ENCODE measurements at places on chromosomes 6 and 20.
A peak's percentile ranks its signal among the peaks of the same experiment; 100 is the strongest.

GRCh38 chr6:149211046-149211571 is 106.4 kb upstream of the TAB2 start:
- DNase-seq: no peak

GRCh38 chr6:134152767-134153485 is 100.5 kb upstream of the SLC2A12 start:
- no peak for DNase-seq

DNA sequence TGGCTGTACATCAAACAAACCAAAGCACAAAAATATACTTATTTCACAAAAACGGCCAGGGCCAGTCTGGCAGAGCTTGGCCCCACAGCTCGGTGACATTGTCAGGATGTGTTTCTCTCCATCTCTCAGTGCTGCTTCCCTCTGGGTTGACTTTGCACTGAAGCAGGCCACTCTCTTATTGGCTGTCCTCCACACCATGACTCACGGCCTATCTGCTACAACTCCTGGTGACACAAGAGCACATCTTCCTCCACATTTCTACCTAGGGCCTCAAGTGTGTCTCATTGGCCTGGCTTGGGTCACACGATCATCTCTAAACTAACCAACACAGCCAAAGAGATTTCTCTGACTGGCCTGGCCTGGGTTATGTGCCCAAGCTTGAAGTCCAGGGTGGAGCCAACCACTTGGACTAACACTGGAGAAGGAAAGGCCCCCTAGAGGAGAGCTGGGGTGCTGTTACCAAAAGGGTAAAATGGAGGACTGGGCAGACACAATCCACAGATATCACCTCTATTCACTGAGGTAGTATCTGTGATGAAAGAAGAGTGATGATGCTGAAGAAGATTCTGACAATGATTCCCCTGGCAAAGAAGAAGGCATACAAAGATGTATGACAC is 159.8 kb upstream of the TSHZ2 start:
- DNase-seq: no peak

DNA sequence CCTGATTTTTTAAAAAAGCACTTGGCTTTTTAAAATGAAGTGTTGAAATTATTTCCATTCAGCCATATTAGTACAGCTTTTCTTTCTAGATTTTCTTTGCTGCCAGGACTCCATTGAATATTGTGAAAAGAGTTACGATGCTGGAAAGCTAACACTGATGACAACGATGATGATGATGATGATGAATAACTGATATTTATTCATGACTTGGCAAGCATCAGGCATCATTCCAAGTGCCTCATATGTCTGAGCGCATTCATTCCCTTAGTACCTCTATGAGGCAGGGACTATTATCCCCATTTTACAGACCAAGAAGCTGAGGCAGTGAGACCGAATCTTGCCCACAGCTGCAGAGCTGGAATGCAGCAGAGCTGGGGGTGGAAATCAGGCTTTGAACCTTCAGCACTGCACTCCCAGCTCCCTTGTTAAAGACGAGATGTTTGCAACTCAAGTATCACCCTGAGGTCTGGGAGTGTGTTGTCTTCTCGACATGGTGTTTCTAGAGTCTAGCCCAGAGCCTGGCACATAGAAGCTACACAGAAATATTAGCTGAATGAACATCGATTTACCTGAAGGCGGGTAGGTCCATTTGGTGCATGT is 85.5 kb upstream of the FRMD1 start:
- DNase-seq: no peak

GRCh38 chr20:31568041-31568731 is 36.9 kb upstream of the ID1 start:
- no peak for DNase-seq

DNA sequence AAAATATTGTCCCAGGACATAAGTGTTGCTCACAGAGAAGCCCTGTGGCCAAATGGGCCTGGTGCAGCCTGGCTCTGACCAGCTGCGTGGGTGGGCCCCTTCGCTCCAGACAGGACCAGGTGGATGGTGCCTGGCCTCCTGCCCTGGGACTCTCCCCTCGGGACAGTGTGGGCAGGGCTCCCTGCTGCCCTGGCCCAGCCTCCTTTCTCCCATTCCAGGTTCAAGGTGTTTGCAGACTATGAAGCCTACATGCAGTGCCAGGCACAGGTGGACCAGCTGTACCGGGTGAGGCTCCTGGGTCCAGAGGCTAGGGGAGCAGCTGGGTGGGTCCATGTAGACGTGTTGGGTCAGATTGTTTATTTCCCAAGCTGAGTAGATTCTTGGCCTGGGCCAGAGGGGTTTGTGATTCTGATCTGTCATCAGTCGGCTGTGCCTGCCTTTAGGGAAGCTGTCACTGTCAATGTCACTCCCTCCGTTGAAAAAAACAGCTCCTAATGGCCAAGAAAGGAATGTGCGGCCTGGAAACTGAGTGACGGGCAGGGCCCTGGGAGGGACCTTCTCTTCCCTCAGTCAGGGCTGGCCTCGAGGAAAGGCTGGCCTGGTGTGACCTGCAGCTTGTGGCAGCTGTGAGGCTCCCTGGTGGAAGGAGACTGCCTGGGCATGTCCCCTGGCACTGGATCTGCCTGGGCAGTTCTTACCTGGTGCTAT is 47.7 kb downstream of the PYGB start:
- DNase-seq: no peak

DNA sequence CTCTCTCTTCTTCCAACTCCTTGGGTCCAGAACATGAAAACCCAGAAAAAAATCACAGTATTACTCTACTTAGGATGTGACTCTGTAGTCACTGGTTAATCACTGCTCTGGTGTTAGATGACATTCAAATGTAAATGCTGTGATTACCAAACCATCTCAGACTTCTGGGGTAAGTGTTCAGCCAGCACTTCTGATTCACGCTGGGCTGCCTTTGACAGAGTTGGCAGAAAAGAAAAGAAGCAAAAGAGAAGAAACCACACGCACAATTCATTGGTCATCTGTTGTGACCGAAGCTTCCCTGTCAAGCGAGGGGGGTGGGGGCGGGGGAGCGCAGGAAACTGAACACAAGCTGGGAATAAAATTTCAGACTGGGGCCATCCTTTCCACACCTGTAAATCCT is 82.7 kb downstream of the PSMG4 start:
- DNase-seq: peak; percentile 97

- DNase-seq: no peak
These were observed 308.7 kb downstream of the PKHD1 start for GRCh38 chr6:51778666-51779065.

GRCh38 chr20:3218307-3218988 is 9.2 kb downstream of the ITPA start:
- no peak for DNase-seq

- no peak for DNase-seq
These were observed 200.9 kb downstream of the DLL1 start for GRCh38 chr6:170089963-170090362.

- no peak for DNase-seq
These were observed 41.1 kb upstream of the CAP2 start for GRCh38 chr6:17352302-17352701.

DNA sequence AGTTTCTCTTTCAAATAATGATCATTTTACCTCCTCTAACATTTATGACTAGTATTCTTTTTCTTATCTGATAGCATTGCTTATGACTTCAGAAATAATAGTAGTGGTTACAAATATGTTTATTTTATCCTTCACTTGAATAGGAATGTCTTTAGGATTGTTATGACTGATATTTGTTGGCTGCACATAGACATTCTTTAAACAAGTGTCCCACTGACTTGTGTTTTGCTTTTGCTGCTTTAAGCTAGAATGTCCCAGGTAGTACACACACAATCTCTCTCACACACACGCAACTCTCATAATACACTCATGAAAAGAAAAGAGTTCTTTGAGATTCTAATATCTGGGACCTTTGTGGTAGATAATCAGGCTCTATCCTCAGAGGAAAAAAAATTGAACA is 21.6 kb downstream of the KIAA1586 start:
- DNase-seq: no peak

- no peak for DNase-seq
These were observed 17.8 kb downstream of the DACT2 start for GRCh38 chr6:168301648-168302398.

GRCh38 chr20:22412977-22413868 is 171.1 kb downstream of the FOXA2 start:
- DNase-seq: no peak

- peak; percentile 84 for DNase-seq
These were observed 78.4 kb downstream of the GMPR start for GRCh38 chr6:16316741-16317251.

DNA sequence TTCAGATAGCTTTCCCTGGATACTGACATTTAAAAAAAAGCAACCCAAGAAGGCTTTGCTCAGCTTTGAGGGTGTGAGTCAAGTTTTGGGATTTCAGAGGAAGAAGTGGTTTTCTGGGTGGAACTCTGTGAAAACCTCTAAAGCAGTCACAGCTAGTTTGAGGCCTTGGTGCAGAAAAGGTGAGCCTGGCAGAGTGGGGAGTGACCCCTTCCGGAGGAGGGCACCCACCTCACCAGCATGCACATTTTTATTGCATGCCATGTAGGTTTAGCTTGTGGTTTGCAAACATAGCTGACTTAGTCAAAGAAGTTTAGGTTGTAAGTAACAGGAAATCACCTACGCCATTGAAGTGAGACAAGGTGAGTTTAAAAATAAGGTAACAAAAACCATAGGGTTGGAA is 146.8 kb upstream of the PMEPA1 start:
- DNase-seq: no peak

DNA sequence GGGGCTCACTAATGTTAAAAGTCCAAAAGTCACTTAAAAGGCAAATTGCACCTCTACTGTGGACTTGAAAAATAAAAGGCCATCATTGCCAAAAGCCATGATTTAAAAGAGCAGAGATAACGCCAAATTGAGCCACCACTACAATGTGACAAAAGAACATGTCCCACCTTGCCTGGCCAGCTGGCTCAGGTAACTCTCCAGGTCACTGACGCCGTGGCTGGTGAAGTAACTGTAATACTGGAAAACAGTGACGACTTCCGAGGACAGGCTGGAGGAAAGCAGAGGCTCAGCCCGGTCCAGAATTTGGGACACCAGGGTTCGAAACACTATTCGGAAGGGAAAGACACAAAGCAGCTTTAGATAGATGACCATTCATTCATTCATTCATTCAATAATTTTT is 29.3 kb upstream of the ARMH2 start:
- no peak for DNase-seq

GRCh38 chr20:37907677-37908401 is 4.9 kb downstream of the VSTM2L start:
- peak; percentile 42 for DNase-seq

- no peak for DNase-seq
These were observed 36.2 kb downstream of the SUN5 start for GRCh38 chr20:32967961-32968457.

DNA sequence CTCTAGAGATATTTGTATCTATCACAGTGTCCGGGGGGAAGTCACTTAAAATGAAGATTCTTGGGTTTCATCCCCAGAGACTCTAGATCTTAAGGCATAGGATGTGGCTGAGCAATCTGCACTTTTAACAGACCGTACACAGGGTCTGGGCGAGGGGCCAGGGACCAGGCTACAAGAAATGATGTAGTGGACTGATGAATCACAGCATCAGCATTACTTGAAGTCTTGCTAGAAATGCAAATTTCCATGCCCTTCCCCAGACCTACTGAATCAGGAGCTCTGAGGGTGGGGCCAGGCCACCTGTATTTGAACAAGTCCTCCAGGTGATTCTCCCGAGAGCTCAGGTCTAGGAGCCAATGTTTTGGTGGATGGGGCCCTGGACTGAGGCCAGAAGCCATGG is 168.4 kb downstream of the DOK5 start:
- DNase-seq: peak; percentile 90

GRCh38 chr6:125304970-125305660 is 3.3 kb upstream of the HDDC2 start:
- no peak for DNase-seq

DNA sequence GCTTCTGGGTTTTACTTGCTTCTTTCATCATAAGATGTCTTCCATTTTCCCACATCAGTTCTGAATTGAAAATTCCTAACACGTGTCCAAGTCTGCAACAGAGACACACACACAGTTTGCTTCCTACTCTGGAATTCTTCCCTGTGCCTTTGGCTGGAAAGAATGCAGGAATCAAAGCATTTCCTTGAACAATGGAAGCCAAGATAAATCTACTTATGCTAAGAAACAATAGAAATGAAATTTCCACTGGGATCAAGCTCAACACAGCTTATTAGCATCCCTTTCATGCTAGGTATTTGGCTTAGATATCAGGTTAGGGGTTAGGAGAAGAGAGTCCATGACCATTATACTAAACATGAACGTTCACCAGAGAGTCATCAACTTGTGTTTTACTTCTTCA is 101.1 kb upstream of the SCAF8 start:
- DNase-seq: no peak

DNA sequence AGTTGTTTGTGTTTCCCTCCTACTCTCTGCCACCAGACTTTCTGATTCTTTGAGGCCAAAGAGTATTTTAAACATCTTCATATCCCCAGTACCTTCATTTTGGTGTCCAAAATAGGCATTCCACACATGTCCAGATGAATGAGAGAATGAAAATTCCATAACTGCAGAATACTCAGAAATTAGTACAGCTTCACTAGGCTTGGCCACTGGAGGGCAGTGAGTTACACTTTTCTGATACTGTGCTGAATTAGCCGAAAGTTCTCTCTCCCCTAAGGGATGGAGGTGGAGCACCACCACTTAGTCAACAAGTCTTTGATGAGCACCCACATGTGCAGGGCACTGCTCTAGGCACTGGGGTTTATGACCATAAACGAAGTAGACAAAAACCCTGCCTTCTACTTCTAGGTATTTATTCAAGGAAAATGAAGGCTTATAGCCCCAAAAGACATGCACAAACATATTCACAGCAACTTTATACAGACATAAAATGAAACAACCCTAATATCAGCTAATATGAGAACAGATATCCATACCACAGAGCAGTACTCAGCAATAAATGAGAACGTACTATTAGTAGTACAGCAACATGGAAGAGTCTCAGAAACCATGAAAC is 46.1 kb upstream of the TMEM217 start:
- no peak for DNase-seq

DNA sequence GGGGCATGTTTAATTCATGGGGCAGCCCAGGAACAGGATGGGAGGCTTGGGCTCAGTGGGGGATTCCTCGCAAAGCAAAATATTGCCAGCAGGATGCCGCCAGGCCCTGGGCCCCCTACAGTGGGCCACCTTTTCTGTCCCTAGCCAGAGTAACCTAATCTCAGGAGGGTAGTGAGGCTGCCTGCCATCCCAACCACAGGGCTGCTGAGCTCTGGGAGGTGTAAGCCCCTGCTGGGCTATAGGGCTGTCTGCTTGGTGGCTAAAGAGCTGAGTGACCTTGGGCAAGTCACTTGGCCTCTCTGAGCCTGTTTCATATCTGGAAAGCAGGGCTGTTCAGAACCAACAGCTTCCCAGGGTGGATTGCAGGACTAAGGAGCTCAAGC is 35.7 kb upstream of the CDH22 start:
- no peak for DNase-seq

DNA sequence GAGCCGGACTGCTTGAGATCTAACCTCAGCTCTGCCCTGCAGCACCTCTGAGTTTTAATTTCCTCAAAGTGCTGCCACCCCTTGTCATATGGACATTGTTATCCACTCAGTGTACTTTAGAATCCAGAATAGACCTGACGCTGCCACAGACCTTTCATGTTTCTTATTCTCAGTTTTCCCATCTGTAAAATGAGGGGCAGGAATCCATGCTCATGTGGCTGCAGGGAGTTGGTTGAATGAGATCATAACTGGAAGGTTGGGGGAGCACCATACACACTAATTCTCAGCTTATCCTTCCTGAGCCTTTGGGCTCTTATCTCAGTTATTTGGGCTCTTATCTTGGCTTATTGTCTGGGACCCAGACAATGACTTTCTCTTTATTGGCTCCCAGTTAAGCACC is 2.3 kb downstream of the PABPC1L start:
- DNase-seq: no peak

- DNase-seq: no peak
These were observed 125.9 kb upstream of the MLN start for GRCh38 chr6:33929575-33930288.

Data from stromal cell of bone marrow (primary cell).